ENCODE measurements at places on chromosomes 1 and 21.

GRCh38 chr1:202184750-202185460 is 8.7 kb upstream of the LGR6 start:
- DNase-seq, result peak; percentile 65

DNA sequence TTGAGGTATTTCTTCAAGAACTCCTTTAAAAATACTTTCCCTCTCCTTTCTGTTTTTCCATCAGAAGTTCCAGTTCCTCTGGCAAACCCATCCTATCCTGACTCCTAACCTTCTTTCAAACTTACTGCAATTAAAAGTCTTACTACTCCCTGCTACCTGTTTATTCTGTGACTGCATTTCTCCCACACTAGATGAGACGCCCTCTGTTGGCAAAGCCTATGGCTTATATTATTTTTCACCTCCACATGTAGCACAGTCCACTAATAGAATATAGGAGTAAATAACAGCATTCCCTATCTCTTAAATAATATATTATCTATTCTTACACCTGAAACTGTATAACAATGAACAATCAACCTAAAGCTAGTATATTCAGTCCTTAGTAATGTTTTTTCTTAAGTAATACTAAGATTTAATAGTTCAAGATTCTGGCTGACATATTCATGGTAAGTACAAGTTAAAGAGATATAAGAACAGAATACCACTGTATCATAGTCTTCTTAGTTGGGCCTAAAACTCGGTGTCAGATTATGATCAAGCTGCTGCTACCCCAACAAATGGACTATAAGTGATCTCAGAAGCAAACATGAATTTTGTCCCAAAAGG is 54.8 kb downstream of the RAB3GAP2 start:
- no peak for DNase-seq

GRCh38 chr1:85836736-85837135 is 128.5 kb upstream of the ZNHIT6 start:
- no peak for DNase-seq

DNA sequence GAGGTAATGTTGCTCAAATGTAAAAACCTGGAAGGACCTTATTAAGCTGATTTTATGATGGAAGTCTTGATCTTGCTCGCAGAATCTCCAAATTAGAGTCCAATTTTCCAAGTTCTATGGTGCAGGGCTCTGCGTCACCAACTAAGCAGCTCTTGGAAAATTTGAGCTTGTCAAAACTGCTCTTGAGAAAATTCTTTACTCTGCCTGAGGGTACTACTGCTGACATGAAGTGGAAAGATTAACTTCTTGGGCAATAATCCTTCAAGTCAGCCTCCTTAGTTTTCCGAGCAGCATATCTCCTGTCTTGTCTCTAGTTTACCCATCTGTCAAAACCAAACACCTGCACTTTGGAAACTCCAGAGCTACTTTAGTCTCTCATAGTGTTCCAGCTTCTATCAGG is 293.7 kb downstream of the KCTD3 start:
- no peak for DNase-seq

GRCh38 chr1:29425631-29426030 is 189.3 kb downstream of the PTPRU start:
- no peak for DNase-seq

DNA sequence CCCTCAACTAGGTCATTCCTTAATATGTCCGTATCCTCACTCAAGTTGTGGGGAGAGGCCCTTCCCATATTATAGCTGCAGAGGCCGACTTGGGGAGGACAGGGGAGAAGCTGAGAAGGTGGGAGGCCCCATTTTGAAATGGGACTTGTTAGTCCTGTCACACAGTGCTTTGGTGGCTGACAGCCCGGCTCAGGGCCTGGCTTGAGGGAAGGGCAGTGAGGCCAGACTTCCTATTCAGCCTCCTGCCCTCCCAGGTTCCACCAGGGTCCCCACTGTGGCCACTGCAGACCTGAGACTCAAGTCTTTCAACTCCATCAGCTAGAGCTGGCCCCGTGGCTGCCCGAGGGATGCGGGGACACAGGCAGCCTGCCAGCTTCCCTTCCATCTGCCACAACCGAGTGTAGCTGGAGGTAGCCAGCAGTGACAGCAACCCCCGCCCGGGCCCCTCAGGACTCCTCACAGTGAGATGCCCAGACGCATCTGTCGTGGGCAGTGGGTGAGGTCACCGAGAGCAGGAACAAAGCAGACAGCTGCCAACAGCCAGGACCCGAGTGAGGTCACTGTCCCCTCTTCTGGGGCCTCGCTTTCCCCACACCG is 36.9 kb downstream of the SIM2 start:
- DNase-seq, result no peak

GRCh38 chr21:14474995-14475394 is 71.1 kb downstream of the SAMSN1 start:
- no peak for DNase-seq

GRCh38 chr1:59151387-59151761 is 145.5 kb upstream of the FGGY start:
- DNase-seq, result no peak

DNA sequence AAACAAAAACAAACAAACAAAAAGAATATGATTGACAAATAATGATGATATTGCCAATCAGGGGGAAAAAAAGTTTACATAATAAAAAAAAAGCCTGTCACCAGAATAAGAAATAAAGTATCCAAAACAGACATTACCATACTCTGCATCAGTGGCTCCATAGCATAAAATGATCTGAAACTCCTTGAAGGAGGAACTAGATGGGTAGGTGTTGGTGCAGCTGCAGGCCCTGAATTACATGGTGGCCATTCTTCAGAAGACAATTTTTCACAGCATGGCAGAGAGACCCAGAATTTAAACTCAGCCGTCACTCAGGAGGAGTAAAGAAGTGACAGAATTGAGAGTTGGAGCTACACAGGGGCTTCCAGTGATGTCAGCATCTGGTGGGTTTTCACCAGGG is 60.2 kb downstream of the GLUL start:
- no peak for DNase-seq

- no peak for DNase-seq
These were observed 27.0 kb upstream of the IGSF3 start for GRCh38 chr1:116694524-116694923.

GRCh38 chr1:208907790-208908189 is 663.6 kb upstream of the PLXNA2 start:
- no peak for DNase-seq

GRCh38 chr1:156095906-156096508 is 13.7 kb upstream of the MEX3A start:
- no peak for DNase-seq

GRCh38 chr1:219717536-219717935 is 104.6 kb upstream of the ZC3H11B start:
- DNase-seq, result no peak

- DNase-seq, result no peak
These were observed 734.1 kb downstream of the LRRIQ3 start for GRCh38 chr1:73463873-73464272.

- no peak for DNase-seq
These were observed 23.8 kb downstream of the SLC27A3 start for GRCh38 chr1:153799016-153799415.

Data from occipital lobe (tissue), 3 donors.